SIG-M5 (cell line): ENCODE measurements at places on chromosomes 4 and X.

DNA sequence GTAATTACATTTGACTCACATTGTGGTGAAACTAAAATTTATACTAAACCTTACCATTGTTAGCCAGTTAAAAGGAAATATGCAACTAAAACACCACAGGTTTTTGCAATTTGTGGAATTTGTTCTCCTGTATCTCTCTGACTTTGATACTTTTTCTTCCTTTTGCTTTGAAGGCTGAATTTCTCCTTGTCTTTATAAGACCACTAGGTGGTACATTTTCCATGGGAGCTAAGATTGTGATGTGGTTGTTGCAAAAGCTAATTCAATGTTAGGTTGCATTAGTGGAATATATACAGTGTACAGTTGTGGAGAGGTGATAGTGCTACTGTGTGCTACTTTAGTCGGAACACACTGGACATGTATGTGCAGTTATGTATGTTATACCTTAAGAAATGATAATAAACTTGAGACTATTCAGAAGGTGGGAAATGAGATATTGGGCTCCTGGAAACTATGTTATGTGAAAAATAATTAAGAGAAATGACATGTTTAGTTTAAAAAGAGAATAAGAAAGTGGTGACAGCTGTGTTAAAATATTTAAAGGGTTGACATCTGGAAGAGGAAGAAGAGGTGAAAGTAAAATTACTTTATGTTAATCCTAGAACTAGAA, 70.3 kb downstream of the ARL9 start:
- no peak for DNase-seq

- no peak for DNase-seq
These were observed 53.2 kb downstream of the MTM1 start for GRCh38 chrX:150621652-150622051.

GRCh38 chr4:95546221-95546620, 2.6 kb downstream of the UNC5C start:
- no peak for DNase-seq

- no peak for DNase-seq
These were observed 239.1 kb downstream of the CHM start for GRCh38 chrX:85808217-85808616.

GRCh38 chr4:102405821-102406401, 60.6 kb upstream of the SLC39A8 start:
- no peak for DNase-seq

GRCh38 chrX:63869506-63869905, 84.5 kb upstream of the ARHGEF9 start:
- no peak for DNase-seq

GRCh38 chrX:18537524-18537923, 112.1 kb downstream of the CDKL5 start:
- no peak for DNase-seq

- no peak for DNase-seq
These were observed 37.8 kb downstream of the PCDH10 start for GRCh38 chr4:133186845-133187244.

DNA sequence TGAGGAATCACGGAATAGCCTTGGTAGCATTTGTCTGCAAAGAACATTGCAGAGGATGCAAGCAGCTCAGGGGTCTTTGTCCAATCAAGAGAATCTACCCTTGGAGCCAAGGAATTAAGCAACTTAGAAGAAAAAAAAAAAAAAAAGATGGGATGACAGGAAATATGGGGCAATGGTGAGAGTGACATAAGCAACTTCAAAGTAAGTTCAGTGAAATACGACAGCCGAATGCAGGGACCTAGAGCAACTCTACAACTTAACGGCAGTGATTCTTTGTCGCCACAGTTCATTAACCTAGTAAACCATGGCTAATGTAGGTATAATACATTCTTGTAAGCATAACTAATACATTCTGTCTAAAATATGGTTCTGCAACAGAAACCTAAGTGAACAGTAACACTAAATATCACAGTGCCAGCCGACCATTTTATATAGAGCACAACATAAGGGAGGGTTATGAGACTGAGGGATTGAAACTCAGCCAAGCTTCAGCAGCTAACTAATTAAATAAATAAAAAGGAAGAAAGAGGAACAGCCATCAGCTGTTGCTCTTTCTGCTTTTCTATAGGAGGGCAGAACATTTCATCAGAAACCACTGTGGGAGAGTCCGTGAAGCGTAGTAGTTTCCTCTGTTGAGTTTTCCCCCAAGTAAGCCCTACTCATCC, 74.7 kb downstream of the PPARGC1A start:
- no peak for DNase-seq

DNA sequence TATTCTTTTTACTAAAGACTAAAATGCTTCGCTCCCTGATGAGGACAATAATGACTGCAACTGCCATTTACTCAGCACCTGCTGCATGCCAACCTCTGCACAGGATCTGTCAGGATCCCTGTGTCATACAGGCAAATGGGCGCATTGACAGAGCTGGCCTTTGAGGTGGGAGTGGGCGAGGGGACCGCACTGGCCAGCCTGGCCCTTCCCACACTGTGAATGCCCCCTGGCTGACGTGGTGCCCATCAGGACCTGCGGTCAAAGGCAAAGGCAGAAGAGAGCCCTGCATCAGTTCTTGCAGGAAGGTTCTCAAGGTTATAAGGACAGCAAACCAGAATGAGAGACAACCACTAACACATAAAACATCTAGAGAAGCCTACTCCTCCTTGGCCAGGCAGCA, 67.9 kb downstream of the HAUS3 start:
- DNase-seq: no peak

DNA sequence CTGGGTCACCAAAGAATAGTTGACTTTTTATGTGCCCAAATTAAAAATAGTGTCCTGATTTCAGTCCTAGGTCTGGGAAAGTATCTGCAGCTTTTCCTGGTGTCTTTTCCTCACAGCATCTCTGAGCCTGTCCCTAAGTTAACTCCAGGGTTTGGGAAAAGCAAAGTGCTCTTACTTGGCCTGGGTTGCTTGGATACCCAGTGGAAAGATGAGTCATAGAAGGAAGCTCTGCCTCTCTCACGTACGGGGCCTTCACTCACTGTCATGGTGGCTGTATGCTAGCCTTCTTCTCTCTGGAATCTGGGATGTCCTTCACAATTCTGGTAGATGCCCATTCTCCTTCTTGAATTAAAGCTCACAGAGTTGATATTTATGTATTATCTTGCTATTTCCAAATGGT, 607.3 kb downstream of the ANKRD50 start:
- DNase-seq: no peak

DNA sequence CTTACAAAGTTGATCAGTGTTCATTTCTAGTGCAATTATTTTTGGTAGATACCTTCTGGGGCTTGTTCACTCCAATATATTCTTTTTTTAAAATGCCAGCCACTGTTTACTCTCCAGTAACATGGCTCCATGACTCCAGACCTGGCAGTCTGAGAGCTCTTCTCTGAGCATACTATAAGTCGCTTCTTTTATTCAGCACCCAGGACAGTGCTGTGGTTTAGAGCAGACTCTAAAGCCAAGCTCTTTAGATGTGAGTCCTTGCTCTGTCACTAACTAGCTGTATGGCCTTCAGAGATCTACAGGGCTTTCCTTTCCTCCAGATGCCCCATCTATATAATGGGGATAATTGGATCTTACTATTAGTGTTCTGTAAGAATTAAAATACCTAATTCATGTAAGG, 200.2 kb upstream of the FAM241A start:
- no peak for DNase-seq
